ENCODE measurements at places on chromosomes 2 and 18.

- DNase-seq = no peak
Observed at GRCh38 chr18:71798986-71799673, 745.0 kb downstream of the CBLN2 start.

GRCh38 chr2:22126106-22126505, 1002.3 kb downstream of the TDRD15 start:
- DNase-seq = no peak

GRCh38 chr2:132252191-132252893, 90.6 kb upstream of the ANKRD30BL start:
- no peak for DNase-seq

GRCh38 chr2:238567996-238568395, 141.3 kb downstream of the ASB1 start:
- DNase-seq = no peak

- DNase-seq = no peak
Observed at GRCh38 chr2:48264627-48265026, 265.3 kb upstream of the STON1 start.

GRCh38 chr2:217000406-217000805, 140.5 kb upstream of the TNP1 start:
- no peak for DNase-seq

DNA sequence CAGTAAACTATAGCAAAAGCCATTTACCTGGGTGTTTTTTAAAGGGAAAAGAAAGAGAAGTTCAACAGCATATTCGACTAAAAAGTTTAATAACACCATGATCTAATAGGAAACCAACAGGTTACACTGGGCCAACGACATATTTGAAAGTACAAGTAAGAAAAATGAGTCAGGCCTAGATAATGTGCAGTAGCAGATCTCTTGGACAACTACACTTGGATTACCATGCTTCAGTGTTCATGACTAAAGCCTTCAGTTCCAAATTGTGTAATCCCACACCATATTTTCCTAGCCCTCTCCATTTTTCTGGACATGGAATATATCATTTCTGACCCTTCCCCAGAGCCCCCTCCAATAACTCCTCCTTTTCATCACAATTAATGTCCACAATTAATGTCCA, 39.1 kb upstream of the FIGN start:
- no peak for DNase-seq

DNA sequence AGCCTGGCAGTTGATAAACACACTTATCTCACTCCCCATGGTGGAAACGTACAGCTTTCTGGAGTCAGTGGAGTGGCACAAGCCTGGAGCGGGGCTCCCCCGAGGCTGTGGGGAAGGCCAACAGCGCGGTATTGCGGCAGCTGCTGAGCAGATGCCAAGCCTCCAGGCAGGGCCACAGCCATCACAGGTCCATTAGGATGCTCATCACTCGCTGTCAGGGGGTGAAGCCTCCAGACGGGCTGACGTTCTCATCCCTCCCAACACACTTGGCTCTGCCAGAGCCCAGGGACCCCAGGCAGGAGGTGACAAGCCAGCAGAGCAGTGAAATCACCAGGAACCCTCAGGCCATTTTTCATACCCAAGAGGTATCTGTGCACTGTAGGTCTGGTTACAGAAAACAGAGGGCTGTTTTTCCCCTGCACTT, 529.2 kb upstream of the KLHL29 start:
- DNase-seq = no peak

GRCh38 chr2:183059561-183059960, 19.0 kb upstream of the DUSP19 start:
- DNase-seq = no peak

GRCh38 chr2:159131914-159132281, 154.6 kb downstream of the WDSUB1 start:
- DNase-seq = no peak

GRCh38 chr2:170245312-170245711, 67.4 kb downstream of the MYO3B start:
- DNase-seq = no peak

GRCh38 chr2:170503971-170504809, 210.9 kb upstream of the SP5 start:
- DNase-seq = no peak

GRCh38 chr2:138491495-138491862, 10.1 kb upstream of the SPOPL start:
- DNase-seq = no peak

- DNase-seq = no peak
Observed at GRCh38 chr2:209570194-209570593, 146.3 kb downstream of the MAP2 start.

DNA sequence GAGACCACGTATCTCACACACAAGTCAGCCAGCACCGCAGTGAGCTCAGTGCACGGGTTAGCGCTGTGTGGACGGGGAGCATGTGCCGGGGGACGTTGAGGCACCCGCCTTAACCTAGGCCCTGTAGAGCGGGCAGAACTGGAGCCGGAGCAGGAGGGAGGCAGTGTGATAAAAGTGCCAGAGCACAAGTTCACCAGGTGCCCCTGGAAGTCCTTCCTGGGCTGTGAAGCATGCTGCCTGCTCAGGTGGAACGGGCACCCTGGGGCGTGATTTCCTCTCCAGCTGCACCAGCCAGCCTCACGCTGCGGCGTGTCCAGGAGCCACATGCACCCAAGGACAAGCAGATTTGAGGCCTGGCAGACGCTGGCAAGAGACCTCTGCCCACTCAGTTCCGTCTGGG, 50.3 kb downstream of the ITGB1BP1 start:
- DNase-seq = no peak

DNA sequence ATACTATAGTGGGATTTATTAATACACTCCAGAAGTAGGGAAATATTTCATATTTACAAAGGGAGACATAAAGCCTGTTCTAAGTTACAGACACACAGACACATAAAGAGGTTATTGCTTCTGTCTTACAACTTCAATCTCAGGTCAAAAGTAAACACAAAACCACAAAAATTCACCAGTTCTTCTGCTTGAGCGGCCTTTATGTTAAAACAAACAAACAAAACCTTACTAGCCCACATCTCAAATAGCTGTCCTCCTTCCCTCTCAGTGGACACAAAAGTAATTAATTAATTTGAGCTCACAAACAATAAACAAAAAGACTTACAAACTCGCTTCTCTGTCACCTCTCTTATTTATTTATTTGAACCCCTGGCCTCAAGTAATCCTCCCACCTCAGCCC, 1.5 kb upstream of the ASNSD1 start:
- no peak for DNase-seq

DNA sequence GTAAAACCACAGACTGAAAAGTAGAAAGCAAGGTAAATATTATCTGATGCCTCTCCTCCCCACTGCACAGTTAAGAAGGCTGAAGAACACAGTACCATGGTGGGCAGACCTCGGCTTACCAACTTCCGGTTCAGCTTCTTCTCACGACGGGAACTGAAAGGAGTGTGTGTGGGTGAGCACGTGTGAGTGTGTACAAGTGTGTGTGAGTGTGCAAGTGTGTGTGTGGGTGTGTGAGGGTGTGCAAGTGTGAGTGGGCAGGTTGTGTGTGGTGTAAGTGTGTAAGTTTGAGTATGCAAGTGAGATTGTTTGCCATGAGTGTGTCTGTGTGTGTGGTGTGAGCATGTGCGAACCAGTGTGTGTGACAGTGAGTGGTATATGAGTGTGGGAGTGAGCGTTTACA, 103.5 kb downstream of the ADD2 start:
- no peak for DNase-seq

DNA sequence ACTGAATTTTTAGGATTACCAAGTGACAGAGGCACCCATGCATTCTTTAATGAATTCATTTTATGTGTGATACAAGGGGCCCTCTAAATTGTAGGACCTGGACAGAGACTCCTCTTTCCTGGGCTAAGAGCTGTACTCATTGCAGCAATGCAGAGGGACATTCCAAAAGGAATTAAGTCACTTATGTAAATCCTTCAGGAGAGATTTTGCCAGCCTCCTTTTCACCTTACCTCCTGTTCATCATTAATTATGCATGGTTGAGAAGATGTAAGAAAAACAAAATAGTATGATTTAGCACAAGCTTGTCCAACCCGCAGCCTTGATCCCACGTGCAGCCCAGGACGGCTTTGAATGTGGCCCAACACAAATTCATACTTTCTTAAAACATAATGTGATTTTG, 84.5 kb upstream of the TANK start:
- DNase-seq = no peak

DNA sequence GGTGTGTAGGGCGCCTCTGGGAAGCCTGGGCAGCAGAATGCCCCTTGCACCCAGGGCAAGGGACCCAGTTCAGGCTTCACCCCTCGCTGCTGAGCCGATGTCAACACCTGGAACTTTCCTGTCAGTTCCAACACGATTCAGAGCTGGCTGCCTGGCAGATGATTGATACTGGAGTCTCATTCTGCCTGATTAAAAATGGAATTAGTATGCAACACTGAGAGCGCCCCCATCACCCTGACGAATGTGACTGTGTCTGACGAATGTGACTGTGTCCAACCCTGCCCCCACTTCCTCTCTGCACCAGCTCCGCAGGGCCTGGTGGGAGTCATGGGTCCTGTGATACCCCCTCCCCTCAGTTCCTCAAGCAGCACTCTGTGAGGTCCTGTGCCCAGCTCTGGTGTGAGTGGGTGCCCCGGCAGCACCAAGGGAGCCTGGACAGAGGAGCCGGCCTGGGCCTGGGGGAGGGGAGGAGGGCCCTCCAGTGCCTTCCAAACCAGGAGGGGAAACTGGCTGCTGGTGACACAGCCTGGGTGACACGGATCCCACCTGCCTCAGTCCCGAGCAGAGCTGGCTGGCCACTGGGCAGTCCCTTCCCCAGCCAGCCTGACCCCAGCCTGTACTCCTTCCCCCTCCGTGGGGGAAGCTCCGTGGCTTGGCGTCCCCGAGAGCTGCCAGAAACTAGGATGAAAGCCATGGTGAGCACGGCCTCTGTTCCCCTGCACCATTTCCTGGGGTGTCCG, 41.4 kb upstream of the ALPP start:
- no peak for DNase-seq

DNA sequence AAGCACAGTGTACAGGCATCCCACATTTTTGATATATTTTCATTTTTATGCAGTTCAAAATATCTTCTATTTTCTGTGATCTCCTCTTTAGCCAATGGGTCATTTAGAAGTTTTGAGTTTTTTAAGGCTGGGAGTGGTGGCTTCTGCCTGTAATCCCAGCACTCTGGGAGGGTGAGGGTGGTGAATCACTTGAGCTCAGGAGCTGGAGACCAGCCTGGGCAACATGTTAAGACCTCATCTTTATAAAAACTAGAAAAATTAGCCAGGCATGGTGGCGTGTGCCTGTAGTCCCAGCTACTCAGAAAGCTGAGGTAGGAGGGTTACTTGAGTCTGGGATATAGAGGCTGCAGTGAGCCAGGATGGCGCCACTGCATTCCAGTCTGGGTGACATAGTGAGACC, 17.8 kb downstream of the UBR3 start:
- DNase-seq = no peak

DNA sequence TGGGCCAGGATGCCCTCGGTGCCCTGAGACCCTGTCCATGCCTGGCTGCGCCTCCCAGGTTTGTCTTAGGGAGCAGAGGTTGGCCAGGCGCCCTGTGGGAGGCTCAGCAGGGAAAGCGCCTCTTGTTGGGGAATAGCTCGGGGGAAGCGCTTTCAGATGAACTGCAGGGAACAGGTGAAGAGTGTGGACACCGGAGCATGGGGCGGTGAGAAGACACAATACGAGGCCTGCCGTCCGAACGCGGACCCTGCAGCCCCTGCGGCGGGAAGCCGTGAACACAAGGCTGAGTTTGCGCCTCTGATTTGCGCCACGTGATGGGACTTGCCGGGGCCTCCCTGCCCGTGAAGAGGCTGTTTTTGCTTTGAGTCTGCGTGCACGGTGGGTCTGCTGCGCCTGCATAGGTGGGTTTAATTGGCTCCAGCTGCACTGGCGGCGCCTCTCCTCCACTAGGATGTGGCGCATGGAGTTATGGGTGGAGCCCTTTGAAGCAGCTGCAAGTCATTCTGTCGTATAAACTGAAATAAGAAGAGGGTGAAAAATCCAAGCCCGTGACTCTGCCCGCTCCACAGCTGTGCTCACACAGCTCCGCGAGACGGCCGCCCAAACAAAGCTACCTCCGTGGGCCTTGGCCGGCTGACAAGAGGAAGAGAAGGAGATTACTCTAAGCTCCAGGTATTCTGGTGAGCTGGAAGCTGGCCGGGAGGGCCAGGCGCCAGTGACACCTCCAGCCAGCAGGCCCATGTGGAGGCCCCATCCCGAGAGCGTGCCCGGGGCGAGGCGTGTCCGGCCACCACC, 103.5 kb upstream of the CTDP1 start:
- no peak for DNase-seq

DNA sequence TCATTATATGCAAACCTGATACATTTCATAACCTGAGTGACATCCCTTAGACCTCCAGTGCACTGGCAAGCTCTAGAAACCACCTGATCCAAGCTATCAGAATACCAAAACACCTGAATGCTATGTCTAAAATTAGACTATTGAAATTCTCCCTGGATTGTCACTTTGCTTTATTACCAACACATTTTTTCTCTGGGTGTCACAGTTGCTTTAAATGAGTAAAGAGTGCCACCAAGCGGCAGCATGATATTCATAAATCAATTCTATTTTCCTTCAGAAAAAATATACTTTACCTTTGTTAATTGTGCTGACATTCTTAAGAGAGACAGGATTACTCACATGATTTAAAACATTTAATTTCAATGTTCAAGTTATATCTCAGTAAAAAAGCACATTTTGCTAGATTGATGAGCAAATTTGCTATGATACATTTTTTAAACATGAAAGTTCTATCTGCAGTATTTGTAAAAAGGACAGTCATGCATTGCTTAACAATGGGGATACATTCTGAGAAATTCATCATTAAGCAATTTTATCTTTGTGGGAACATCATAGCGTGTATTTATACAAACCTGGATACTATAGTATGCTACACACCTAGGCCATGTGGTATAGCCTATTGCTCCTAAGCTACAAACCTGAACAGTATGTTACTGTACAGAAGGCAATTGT, 338.4 kb upstream of the SLC39A10 start:
- peak; percentile 57 for DNase-seq

GRCh38 chr2:217208867-217209266, 349.0 kb upstream of the TNP1 start:
- DNase-seq = no peak

GRCh38 chr2:43175876-43176275, 50.5 kb downstream of the ZFP36L2 start:
- no peak for DNase-seq

DNA sequence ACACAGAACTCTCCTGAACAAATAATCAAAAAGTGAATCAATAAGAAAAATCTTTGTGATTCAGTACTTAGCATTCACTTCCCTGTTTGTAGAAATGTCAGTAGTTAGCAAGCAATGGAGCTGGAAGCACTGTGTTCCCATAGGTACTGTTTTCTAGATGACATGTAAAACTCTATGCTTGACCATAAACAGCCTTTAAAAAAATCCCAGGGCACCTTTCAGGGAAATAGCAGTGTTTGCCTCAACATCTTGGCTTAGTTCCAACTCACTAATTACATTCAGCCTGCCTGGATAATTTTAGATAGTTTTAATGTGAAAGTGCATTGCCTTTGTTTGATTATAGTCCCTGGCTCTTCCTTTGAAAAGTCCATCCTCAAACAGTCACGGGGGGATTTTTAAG, 721.8 kb downstream of the ERBB4 start:
- no peak for DNase-seq

DNA sequence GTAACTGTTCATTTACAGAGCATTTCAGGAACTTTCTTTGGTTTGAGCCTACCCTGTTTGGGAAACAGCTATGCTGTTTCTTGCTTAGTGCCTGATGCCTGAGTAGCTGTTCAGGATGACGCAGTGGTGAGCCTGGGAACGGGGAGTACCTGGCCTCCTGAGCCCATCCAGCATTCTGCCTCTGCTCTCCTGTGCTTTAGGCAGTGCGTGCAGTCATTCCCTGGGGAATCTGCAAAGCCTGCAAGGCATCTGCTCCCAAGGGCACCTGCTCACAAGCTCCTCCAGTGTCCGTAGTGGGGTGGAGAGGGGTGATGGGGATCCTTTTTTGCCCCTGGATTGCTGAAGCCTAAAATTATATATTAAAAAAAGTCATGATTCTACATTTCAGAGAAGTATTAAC, 68.8 kb downstream of the RAPGEF4 start:
- no peak for DNase-seq
